ENCODE measurements at places on chromosomes 3 and 15.

DNA sequence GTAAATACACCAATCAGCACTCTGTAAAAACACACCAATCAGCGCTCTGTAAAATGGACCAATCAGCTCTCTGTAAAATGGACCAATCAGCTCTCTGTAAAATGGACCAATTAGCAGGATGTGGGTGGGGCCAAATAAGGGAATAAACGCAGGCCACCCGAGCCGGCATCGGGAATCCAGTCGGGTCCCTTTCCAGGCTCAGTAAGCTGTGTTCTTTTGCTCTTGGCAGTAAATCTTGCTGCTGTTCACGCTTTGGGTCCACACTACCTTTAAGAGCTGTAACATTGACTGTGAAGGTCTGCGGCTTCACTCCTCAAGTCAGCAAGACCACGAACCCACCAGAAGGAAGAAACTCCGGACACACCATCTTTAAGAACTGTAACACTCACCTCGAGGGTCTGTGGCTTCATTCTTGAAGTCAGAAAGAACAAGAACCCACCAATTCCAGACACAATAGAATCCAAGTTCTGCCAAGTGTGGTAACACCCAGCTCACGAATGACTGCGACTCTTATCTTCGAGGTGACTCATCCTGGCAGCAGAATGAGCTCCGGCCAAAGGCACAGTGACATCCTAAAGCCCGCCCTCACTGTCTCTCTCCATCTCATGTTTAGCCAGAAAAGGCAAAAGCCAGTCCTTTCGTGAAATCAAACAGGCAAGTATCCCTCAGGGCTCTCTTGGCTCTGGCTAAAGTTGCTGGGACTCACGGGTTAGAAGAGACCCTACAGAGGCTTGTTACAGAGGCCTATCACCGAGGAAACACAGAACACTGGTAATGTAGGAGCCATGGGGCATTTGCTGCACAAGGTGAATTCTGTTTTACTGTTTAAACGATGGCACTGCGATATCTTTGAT, 155.2 kb downstream of the FAM43A start:
- DNase-seq = no peak

DNA sequence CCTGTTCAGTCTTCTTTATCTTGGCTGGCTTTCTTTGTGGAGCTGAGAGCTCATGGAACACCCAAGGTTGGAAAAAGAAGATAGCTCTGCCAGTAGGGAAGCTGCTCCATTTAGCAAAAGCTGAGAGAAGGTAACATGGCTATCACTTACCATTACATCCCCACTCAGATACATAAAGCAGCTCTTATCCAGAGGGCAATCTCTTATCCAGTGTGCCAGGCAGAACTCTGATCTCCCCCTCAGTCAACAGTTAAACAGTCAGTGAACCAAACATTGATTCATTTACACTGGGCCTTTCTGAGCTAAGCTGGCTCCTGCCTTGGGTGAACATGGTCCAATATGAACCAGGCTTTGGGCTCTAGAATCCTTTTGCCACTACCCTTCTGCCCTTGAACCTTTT, 624.2 kb downstream of the NTRK3 start:
- DNase-seq = no peak

- DNase-seq = no peak
Observed at GRCh38 chr15:32869776-32870175, 152.0 kb downstream of the GREM1 start.

- no peak for DNase-seq
Observed at GRCh38 chr15:83310521-83311456, 26.3 kb upstream of the BNC1 start.

- DNase-seq = no peak
Observed at GRCh38 chr3:193982258-193982659, 153.7 kb upstream of the HES1 start.

DNA sequence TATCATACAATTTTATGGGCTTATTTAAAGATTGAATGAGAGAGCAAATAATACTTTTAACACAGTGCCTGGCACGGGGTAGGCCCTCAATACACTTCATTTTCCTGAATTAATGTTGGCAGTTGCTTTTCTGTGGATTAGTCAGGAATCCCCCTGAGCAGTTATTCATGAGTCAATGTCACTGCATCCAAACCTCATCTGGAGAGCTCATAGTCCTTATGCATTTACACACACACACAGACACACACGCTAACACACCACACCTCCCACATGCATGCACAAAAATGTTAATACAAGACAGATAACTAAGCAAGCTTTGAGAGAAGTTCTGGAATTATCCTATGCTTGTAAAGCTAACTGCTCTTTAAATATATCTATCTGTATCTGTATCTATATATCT, 34.0 kb upstream of the TNFAIP8L3 start:
- no peak for DNase-seq

- no peak for DNase-seq
Observed at GRCh38 chr15:33888176-33888575, 80.1 kb upstream of the CHRM5 start.

DNA sequence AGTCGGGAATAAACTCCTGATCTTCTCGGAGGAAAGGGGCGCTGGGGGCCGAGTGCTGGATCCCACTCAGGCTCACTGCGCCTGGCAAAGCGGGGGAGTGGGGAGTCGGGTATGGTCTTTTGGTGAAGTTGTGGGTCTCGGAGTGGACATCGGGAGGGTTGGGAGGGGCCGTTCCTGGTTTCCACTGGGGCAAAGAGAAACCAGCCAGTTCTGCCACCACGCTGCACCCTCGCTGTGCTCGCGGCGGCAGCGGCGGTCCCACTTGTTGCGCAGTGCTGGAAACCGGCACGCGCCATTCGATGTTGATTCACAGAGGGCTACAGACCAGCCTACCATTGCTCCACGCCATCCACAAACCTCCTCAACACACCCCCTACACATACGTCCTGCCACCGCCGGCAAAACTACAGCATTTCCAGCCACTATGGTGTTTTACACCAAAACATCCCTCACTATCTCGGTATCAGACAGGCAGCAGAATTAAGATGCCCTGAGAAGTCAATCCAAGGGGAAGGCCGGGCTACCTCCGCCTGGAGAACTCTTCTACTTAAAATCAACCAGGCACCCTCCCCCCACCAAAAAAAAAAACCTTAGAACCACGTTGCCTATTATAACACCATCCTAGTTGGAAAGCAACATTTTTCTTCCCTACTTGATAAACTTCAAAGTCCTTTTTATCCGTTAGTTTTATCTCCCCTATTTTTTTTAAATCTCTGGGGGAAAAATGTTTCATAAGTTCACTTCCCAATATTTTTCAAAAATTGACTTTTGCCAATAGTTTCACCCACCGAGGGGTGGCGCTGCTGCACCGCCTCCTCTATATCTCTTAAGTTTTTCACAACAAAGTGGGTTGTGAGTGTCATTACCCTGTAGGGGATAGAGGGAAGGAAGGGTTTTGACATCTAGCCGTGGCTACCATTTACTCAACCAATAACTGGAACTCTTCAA, 3.6 kb downstream of the BCL6 start:
- peak; percentile 68 for DNase-seq

- DNase-seq = no peak
Observed at GRCh38 chr3:52879581-52879980, 17.8 kb downstream of the STIMATE start.

- no peak for DNase-seq
Observed at GRCh38 chr3:153182501-153183293, 20.7 kb downstream of the RAP2B start.

GRCh38 chr15:99371180-99372103, 120.2 kb downstream of the LRRC28 start:
- no peak for DNase-seq

GRCh38 chr3:66107855-66108254, 69.1 kb upstream of the MAGI1 start:
- no peak for DNase-seq

- no peak for DNase-seq
Observed at GRCh38 chr3:171346019-171346418, 114.2 kb downstream of the TNIK start.

DNA sequence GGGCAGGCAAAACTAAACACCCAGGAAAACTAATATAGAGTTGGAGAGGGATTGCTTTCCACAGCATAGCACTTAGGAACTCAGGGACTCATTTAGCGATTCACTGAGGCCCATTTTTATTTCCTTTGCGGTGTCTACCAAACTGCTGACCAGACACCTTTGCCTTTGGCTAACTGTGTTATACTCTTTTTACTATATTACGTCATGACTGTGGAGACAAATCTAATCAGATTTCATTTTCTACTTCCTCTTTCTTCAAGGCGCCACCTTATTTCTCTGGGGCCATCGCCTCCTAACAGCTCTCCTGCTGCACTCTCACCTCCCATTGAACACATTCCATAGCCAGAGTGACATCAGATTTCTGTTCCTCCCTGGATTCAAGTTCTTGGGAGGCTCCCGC, 215.7 kb upstream of the WNT5A start:
- DNase-seq = no peak

GRCh38 chr3:179720196-179720595, 67.4 kb downstream of the USP13 start:
- no peak for DNase-seq

DNA sequence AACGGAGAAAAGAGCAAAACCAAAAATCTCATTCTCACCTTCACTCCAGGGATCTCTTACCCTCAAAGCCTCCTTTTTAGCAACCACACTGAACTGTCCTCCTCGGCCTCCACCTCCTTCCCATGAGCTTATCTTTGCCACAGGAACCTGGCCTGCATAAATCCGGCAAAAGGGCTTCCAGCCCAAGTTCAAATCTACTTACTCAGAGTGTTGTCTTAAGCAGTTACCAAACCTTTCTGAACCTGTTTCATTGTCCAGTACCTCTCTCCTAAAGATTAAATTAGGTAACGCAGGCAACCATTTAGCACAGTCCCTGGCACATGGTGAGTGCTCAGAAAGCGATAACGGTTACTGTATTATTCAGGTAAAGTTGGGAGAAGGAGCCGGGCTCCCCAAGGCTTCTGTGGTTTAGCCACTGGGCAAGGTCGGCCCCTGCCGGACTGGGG, 777 bp downstream of the CIB1 start:
- DNase-seq = no peak

GRCh38 chr3:172447611-172448579, at the start of gene GHSR:
Gene GHSR, minus strand, starts transcription at chr3:172448456. Its CDS starts 43 bp downstream, at chr3:172448413.
- no peak for DNase-seq

DNA sequence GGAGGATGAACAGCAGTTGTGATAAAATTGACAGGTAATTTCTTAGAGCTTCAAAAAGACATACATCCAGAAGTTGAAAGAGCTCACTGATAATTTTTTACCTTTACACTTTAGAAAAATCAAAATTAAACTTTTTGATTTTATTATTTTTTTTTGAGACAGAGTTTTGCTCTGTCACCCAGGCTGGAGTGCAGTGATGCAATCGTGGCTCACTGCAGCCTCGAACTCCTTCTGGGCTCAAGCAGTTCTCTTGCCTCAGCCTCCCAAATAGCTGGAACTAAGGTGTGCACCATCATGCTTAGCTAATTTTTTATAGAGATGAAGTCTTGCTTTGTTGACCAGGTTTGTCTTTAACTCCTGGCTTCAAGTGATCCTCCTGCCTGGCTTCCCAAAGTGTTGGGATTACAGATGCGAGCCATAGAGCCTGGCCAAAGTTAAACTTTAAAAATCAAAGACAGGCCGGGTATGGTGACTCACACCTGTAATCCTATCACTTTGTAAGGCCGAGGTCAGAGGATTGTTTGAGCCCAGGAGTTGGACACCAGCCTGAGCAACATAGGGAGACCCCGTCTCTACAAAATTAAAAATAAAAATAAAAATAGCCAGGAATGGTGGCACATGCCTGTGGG, 21.7 kb downstream of the PLA2G4F start:
- DNase-seq = no peak

DNA sequence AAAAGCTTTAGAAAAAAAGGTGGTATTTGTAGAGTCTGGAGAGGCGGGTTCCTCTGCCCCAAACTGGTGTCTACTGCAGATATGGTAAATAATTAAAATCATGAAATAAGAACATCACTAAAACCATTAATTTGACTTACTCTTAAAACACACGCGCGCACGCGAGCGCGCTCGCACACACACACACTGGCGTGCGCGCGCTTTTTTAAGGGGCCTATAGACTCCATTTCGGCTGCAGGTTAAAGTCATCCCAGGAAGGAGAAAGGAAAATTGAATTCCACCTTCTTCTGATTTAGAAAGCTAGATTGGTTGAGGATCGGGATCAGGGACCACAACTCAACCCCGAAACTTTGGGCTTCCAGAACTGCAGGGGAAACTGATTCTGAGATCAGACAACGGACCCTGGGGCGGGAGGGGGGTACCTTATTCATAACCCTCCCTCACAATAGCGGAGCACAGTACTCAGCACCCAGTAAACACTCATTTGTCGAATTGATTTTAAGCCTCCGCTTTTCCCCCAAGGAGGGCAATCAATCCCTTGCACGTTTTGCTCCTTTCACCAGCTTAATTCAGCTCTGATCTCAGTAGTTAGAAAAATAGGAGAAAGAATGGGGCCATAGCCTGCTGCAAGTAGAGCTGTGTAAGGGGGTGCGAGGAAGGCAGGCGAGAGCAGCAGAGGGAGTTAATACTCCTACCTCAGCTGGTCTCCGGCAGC, 509 bp upstream of the LRRC3B start:
- DNase-seq = no peak

- DNase-seq = peak; percentile 62
Observed at GRCh38 chr3:177144922-177145321, 52.4 kb downstream of the TBL1XR1 start.

DNA sequence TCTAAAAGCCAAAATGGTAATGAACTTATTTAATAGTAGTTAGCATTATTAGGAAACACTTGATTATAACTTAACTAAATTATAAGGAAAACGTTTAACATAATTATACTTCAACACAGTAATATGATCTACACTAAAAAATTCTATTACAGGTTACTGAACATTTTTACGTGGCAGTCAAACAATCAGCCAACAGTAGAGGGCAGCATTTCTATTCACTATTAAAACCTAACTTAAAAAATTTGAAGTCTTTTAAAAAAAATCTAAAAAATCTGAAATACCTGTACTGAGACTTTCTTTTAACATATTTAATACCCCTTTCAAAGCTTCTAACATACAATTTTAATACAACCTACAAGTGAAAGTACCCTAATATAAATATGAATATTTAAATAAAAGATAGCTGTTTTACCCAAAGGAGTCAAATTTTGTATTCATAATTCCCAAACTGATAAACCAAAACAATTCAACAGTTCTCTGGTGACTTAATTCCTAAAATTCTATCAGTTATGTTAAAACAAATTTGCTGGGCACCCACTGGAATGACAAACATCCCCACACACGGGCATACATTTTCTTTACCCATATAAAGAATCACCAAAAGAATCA, 41.5 kb downstream of the DLG1 start:
- peak; percentile 26 for DNase-seq
